Naive thymus-derived CD8-positive, alpha-beta T cell (primary cell): ENCODE measurements at places on chromosomes 5 and 9.

DNA sequence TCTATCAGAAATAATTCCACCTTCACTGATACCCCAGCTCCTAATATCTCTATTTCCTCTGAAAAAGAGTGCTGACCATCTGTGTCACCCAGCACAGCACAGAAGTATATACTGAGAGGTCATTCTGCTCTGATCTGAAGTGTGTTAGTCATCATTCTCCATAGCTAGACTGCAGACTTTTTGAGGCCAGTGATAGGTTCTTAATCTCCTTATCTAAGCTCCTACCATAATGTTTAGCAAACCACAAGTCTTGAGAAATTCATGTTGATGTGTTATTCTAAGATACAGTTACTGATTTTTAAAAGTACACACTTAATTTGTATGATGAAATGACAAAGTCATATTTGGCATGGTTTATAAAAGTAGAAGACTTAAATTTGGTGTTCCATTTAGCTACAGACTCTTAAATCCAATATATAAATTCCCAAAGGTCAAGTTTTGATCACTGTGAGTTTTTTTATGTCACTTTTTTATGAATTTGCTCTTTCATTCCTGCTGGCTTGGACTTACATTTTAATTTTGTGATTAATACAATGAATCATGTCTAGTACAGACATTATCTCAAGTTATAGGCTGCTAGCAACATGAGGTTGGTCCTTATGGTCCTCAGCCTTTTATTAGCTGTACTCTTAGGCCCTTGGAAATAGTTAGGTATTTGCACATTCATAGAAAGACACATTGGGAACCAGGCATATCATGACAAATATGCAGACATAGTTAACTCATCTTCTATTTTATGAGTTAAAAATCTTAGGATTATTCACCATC lies 380.8 kb downstream of the EBF1 start:
- DNase-seq, result no peak
- no peak overlapping the region for H3K27ac ChIP-seq
- H3K4me3 ChIP-seq, result no peak overlapping the region
- no peaks in the 10 kb centered on the region for H3K4me1 ChIP-seq

DNA sequence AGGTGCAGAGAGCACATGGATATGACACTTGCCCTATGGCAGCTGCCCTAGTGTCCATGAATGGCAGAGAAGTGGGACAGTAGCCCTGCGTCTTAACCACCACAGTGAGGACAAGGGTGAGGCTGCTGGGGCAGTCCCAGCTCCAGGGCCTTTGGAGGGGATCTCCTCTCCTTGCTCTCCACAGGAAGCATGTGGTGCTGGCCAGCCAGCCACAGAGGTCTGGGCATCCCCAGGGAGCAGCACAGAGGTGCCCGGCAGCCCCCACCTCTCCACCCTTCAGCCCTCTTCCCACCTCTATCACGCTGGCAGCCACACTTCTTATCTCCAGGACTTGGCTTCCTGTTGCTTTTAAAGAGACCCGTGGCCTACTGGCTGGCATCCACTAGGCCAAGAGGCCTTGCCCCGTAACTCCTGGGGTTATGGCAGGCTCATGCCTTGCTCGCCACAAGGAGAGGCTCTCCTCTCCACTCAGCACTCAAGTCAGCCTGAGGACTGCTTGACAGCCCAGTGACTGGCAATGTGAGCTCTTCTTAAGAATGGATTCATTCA lies 21.9 kb downstream of the CSF2 start:
- no peaks in the 10 kb centered on the region for H3K36me3 ChIP-seq
- DNase-seq, result no peak
- no peaks in the 10 kb centered on the region for H3K27me3 ChIP-seq

GRCh38 chr9:134932606-134933005 lies 14.9 kb upstream of the FCN1 start:
- no peaks in the 10 kb centered on the region for H3K36me3 ChIP-seq
- H3K4me1 ChIP-seq, result peaks cover 1% of the 10 kb centered on the region
- peaks cover 21% of the 10 kb centered on the region for H3K27me3 ChIP-seq
- DNase-seq, result no peak
- H3K27ac ChIP-seq, result no peak overlapping the region

- H3K4me1 ChIP-seq, result no peaks in the 10 kb centered on the region
- H3K27me3 ChIP-seq, result peaks cover 2% of the 10 kb centered on the region
- no peak for DNase-seq
- H3K4me3 ChIP-seq, result no peak overlapping the region
Measured at GRCh38 chr5:97042996-97043395, 99.4 kb downstream of the LIX1 start.

- H3K4me3 ChIP-seq, result no peak overlapping the region
- H3K4me1 ChIP-seq, result no peaks in the 10 kb centered on the region
- no peak overlapping the region for H3K27ac ChIP-seq
Measured at GRCh38 chr9:107838766-107839165, 349.2 kb upstream of the KLF4 start.

GRCh38 chr5:21680196-21680595 lies 1172.9 kb downstream of the CDH12 start:
- H3K27me3 ChIP-seq, result no peaks in the 10 kb centered on the region
- no peaks in the 10 kb centered on the region for H3K4me1 ChIP-seq
- H3K4me3 ChIP-seq, result no peak overlapping the region

DNA sequence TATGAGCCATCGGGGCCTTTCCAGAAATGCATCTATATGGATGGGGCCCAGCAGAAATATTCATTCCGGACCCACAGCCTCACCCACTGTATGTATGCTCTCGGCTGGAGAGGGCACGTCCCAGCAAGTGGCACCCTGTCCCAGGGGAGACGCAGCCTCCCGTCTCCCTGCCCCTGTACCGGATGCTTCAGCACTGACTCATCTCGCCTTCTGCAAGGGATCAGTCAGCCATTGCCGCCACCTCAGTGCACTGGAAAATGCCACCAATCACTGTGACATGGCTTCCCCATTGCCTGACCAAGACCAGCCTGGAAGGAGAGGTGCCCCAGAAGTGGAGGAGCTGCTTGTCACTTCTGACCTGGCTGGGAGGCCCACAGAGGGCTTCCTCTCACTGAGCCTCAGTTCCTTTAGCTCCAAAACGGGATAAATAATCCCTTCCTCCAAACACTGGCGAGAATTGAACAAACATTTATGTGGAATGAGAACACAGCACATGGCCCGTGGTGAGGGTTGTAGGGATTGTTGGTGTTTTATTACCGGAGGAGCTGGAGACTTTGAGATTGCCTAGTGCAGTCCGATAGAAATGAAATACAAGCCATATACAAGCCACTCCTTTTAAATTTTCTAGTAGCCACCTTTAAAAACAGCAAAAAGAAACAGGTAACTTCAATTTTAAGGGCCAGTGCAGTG lies 43.9 kb upstream of the ORM1 start:
- no peaks in the 10 kb centered on the region for H3K36me3 ChIP-seq
- H3K27me3 ChIP-seq, result no peaks in the 10 kb centered on the region
- no peak overlapping the region for H3K27ac ChIP-seq
- H3K4me3 ChIP-seq, result no peak overlapping the region
- H3K4me1 ChIP-seq, result no peaks in the 10 kb centered on the region

GRCh38 chr9:121811140-121811539 lies 159.7 kb downstream of the DAB2IP start:
- no peaks in the 10 kb centered on the region for H3K4me1 ChIP-seq
- H3K27ac ChIP-seq, result no peak overlapping the region
- H3K27me3 ChIP-seq, result no peaks in the 10 kb centered on the region
- no peaks in the 10 kb centered on the region for H3K36me3 ChIP-seq
- no peak for DNase-seq
- no peak overlapping the region for H3K4me3 ChIP-seq

DNA sequence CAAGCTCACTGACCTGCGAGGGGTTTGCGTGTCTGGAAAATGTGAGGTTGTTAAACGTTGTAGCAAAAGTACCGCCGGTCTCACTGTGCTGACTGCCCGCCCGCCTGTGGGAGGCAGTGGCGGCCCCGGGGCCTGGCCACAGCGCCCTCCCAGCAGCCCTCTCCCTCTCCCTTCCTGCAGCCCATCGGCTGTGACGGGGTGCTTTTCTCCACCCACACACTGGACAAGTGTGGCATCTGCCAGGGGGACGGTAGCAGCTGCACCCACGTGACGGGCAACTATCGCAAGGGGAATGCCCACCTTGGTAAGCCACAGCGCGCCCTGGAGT lies 6.2 kb downstream of the ADAMTSL2 start:
- H3K27me3 ChIP-seq, result no peaks in the 10 kb centered on the region
- no peaks in the 10 kb centered on the region for H3K36me3 ChIP-seq
- no peak for DNase-seq
- H3K4me3 ChIP-seq, result no peak overlapping the region
- H3K4me1 ChIP-seq, result peaks cover 9% of the 10 kb centered on the region
- no peak overlapping the region for H3K27ac ChIP-seq

DNA sequence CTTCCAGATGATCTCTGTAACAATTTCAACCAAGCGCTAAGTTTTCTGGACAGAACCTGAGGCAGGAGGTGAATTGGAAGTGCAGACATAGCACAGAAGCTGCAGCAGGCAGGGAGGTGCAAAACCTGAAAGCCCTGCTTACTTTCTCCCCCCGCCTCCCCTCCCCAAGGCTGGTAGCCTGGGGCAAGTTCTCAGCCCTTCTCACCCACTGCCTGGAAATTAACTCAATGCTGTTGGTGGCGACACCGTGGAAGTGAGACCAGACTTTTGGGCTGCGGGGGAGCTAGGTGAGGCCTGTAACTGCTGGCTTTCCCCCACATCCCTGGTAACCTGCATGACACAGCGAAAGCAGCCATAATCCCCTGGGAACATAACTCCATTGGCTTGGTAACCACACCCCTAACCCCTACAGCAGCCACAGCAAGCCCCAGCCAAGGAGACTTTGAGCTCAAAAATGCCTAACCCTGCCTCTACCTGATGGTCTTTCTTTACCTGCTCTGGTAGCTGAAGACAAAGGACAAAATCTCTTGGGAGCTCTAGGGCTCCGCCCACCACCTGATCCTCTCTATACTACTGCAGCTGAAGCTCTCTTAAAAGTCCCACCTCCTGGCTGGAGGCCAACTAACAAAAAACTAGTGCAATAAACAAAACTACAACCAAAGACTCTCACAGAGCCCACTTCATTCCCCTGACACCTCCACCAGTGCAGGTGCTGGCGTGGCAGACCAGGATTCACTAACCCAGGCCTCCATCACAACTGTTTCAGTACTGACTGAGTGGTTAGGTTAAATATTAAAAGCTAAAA lies 11.9 kb upstream of the OR13C8 start:
- H3K27me3 ChIP-seq, result no peaks in the 10 kb centered on the region
- no peaks in the 10 kb centered on the region for H3K36me3 ChIP-seq
- DNase-seq, result no peak
- H3K4me3 ChIP-seq, result no peak overlapping the region
- H3K27ac ChIP-seq, result no peak overlapping the region

DNA sequence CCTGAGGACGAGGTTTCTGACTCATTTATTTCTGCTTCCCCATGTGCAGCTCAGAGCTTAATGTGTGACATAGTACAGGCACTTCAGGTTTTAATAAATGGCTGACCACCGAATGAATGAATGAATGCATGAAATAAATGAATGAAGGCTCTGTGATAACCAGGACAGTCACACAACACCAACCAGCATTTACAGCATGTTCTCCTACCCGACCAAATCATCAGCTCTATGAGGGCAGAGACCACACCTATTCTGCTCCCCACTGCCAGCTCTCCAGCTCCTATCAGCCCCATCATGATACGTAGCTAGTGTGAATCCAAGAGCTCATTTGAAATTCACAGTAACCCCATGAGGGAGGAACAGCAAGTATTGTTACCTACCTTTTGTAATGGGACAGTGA lies 4.8 kb downstream of the TMOD1 start:
- no peak for DNase-seq
- H3K4me1 ChIP-seq, result peaks cover 9% of the 10 kb centered on the region
- peaks cover 32% of the 10 kb centered on the region for H3K27me3 ChIP-seq
- no peak overlapping the region for H3K4me3 ChIP-seq
- H3K36me3 ChIP-seq, result peaks cover 3% of the 10 kb centered on the region

DNA sequence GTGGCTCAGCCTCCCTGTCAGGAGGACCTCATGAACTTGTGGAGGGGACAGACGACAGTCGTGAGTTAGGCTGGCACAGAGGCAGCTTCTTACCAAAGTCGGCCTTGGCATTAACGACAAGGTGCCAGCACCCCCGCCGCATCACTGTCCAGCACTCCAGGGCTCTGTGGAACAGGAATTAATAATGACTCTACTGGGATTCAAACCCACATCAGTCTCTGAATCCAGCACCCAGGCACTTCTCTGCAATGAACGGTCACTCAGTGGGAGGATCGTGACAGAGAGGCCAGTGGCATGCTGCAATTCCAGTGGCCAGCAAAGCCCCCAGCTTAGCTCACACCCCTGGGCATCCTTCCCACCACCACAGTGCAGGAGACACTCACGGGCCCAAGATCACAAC lies 263.3 kb upstream of the ADAMTS16 start:
- no peak for DNase-seq
- H3K4me3 ChIP-seq, result no peak overlapping the region
- H3K27ac ChIP-seq, result no peak overlapping the region
- H3K27me3 ChIP-seq, result peaks cover 3% of the 10 kb centered on the region
- H3K36me3 ChIP-seq, result no peaks in the 10 kb centered on the region
- H3K4me1 ChIP-seq, result no peaks in the 10 kb centered on the region

DNA sequence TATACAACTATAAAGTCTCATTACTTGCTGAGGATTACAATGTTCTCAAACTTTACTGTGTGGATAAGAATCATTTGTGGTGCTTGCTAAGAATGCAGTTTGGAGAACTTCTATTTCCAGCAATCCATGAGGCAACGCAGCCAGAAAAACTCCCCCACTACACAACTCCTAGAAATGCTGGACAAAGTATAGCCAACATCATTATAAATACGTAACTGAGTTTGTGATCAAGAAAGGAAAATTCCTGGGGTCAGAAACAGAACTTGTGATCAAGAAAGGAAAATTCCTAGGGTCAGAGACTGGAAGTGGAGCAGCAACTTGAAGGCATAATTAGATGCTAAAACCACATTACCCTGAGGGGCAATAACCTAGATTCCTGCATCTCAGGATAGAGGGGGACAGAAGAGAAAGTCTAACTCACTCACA lies 81.1 kb downstream of the MAT2B start:
- H3K36me3 ChIP-seq, result no peaks in the 10 kb centered on the region
- peaks cover 25% of the 10 kb centered on the region for H3K27me3 ChIP-seq
- no peak overlapping the region for H3K4me3 ChIP-seq
- H3K4me1 ChIP-seq, result no peaks in the 10 kb centered on the region
- no peak for DNase-seq
- no peak overlapping the region for H3K27ac ChIP-seq
